ENCODE measurements at places on chromosomes 4 and X.

- DNase-seq, result no peak
Measured at GRCh38 chr4:18850867-18851266, 829.3 kb upstream of the LCORL start.

GRCh38 chr4:112057470-112057869, 87.8 kb upstream of the FAM241A start:
- no peak for DNase-seq

DNA sequence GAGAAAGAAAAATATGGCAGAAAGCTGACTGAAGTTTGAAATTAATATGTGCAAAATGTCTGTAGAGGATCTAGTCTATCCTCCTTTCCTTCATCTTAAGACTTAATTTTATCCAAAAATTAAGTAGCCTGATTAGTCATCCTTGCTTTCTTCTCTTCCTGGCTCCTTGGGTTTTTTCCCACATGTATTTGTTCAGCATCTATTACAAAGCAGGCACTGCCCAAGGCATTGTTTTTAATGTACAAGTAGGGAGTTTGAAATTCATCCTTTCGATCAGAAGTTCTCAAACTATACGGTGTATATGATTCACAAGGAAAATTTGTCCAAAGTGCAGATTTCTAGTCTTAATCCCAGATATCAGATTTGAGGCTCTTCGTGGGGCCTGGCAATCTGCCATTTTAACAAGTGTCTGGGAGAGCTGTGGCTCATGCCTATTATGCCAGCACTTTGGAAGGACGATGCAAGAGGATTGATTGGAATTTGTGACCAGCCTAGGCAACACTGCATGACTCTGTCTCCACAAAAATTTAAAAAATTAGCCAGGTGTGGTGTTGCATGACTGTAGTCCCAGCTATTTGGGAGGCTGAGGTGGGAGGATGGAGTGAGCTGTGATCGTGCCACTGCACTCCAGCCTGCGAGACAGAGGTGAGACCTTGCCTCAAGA, 19.4 kb upstream of the YTHDC1 start:
- no peak for DNase-seq

DNA sequence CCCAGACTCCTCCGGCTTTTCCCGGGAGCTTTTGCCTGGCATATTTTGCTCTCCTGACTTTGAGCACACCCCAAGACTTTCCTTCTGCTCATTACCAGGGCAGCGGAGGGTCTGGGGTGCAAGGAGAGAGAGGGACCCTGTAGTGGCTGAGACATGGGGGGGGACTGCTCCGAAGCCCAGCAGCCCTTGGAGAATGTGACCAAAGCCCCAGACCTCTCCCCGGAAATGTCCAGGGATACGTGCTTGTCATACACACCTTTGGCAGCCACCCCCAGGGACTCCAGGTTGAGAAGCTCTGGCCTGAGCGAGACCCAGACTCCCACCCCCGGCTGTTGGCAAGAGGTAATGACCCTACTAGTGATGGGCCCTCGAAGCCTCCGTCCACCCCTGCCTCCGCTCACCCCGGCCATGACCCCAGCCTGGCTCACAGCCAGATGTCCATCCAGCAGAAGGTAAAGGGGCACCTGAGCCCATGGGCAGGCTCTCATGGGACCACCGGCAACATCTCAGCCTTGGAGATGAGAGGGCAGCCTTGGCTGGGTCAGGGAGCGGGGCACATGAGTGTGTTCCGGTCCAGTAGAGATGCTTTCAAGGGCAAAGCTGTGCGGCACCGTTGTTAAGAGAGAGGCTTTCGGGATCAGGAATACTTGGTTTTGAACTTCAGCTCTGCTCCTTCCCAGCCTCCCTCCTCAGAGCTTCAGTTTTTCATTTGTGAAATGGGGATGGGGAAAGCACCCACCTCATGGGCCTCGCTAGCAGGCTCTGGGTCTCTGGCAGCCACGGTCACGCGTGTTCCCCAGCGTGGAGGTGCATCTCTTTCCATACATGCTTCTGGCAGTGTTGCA, 2.0 kb downstream of the PSAPL1 start:
- no peak for DNase-seq

- DNase-seq, result no peak
Measured at GRCh38 chrX:152912106-152912505, 14.2 kb downstream of the ZNF185 start.

- no peak for DNase-seq
Measured at GRCh38 chr4:188430384-188430783, 291.1 kb downstream of the TRIML1 start.

GRCh38 chr4:108425988-108426387, 194.4 kb upstream of the RPL34 start:
- no peak for DNase-seq

DNA sequence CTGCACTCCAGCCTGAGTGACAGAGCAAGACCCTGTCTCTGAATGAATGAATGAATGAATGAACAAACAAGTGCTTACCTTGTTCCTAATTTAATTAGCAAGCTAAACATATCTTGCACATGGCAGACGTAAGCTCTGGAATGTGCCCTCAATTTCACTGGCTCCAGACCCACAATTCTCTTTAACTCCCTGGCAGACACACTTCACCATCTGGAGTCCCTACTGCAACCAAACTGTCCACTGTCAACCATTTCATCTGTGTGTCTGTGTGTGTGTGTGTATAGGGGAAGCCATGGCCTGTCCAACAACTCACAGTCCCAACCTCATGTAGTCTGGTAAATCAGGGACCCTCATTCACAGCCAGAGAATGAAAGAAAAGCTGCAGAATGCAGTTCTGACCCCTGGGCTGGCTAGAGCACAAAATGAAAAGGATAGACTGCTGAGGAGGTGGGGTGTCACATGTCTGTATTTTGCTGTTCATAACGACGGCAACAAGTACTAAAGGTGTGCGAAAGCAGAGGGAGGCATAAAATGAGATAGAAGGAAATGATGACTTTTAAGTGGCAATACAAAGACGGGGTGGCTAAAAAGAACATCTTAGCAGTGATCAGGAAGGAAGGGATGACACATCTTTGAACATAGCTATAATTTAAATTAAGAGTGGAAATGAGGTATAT, 114.1 kb downstream of the TSPAN5 start:
- no peak for DNase-seq

DNA sequence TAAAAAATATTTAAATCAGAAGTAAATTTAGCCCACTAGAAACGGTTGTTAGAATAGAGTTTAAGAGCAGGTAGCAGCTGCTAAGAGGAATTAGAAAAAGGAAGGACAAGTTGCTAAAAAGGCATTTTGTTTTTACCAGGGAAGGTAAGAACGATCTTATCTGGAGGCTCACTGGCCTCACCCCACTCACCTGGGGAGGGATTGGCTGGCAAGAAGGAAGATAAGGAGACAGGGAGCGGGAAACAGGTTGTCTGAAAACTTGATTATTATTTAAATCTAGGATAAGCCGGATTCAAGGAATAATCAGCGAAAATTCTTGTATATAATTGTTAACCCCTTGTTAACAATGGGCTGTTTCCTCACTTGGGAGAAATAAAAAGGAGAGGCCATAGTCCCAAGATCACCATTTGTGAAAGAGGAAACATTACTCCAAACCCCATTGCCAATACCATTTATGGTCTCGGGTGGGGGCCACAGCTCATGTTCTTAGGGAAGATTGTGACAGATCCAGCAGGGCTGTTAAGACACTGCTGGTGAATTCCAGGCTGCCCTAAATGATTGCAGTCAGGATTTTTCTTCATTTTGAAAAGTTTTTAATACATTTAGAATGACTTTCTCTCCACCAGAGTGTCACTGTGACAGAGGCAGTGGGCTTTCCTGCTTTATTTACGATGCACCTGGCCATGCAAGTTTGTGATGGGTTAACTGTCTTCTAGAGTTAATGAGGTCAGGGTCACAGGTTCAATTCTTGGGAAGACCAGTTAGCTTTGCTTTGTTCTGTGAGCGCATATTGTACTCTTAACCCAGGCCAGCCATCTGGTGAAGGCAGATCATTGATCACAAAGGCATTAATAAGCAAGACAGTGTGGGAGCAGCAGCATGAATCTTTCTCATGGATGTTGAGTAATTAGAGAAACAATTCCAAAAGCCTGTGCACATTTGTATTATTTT, 106.6 kb downstream of the CEP135 start:
- no peak for DNase-seq

- no peak for DNase-seq
Measured at GRCh38 chr4:41394481-41394894, 137.8 kb downstream of the UCHL1 start.

DNA sequence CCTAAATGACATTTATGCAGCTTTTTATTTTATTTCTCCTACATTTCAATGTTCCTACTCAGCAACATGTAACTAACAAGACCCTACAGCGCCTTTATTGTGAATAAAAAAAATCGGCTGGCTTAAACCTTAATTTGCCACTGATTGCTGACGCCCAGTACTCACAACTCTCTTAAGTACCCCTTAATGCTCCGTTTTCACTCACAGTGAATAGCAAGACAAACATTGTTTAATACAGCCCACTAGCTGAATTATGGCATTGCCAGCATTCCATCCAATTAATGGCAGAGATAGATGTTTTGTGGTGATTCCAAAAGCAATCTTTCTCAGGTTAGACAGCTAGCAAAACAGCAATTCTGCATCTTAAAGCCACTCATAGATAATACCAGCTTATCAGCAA, 61.1 kb downstream of the PPARGC1A start:
- DNase-seq, result no peak

DNA sequence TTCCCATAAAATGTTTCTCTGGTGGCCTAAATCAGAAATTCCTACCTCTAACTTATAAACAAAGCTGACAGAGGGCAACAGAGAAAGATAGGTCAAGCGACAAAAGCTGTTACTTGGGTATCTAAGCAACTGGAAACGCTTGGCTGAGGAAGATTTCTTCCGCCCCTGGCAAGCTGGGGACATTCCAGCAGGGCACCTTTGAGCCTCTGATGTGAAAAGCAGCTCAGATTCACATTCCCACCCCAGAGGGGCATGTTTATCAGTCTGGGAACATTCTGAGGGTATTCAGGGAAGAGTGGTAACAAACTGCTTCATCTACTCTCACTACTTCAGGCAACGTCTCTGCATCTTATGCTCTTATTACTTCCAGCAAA, 3.5 kb upstream of the CDS1 start:
- DNase-seq, result no peak

- no peak for DNase-seq
Measured at GRCh38 chr4:78149751-78150542, 92.8 kb downstream of the FRAS1 start.

DNA sequence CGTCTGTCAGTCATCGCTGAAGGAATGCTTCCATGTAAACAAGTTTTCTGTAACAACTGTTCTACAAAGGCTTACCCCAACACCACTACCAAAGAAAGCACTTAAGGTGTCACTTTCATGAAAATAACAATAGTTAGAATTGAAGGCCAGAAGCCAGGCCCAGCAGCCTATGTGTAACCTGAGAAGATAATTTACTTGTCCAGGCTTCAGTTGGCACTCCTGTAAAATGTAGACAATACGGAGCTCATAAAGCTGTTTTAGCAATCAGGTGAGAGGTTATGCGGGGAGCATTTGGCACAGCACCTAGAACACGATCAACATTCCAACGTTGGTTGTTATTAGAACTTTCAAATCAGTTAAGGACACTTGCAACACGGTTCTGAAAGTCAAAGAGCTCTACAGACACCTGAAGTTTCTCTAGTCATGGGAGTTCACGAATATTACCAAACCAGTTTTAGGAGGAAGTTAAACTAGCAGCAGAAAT, 15.7 kb downstream of the ADGRA3 start:
- peak; percentile 21 for DNase-seq

- DNase-seq, result no peak
Measured at GRCh38 chr4:143302536-143302935, 34.1 kb upstream of the GAB1 start.

GRCh38 chr4:41935652-41936021, 408 bp downstream of the TMEM33 start:
- DNase-seq, result no peak

- DNase-seq, result no peak
Measured at GRCh38 chrX:152997337-152997736, 3.4 kb upstream of the PNMA5 start.

DNA sequence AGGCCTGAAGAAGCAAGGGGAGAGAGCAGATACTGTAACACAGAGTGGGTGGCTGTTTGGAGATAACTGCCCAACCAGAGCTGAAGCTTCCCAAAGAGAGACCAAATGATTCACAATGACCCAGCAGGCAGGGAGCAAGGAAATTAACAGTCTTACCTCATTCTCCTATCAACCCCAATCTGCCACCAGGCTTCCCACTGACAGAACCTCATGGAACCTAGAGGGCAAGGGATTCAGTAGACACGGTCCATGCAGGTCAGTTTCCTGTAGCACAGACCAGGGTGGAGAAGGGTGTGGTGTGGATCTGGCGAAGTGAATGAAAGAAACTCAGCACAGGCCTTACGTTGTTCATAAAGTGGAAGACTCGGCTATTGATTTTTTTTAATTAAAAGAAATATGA, 60.7 kb upstream of the ALB start:
- no peak for DNase-seq

GRCh38 chr4:152682143-152682941, 2.5 kb upstream of the TMEM154 start:
- no peak for DNase-seq

DNA sequence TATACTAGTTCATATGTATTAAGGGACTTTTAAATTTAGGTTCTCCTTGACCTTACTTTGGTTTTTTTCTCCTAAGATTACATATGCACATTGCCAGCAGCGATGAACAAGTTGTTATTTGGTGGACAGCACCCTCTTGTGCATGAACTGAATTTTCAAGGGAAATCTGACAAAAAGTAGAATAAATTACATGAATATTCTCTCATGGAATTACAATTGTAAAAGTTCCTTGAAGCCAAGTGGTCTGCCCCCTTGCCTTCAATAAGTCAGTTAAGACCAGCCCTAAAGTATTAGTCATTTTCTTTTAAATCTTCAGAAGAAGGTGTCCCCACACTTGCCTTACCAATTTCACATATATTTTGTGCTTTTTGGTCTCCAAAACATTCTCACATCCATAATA, 30.7 kb upstream of the SMARCA5 start:
- no peak for DNase-seq

DNA sequence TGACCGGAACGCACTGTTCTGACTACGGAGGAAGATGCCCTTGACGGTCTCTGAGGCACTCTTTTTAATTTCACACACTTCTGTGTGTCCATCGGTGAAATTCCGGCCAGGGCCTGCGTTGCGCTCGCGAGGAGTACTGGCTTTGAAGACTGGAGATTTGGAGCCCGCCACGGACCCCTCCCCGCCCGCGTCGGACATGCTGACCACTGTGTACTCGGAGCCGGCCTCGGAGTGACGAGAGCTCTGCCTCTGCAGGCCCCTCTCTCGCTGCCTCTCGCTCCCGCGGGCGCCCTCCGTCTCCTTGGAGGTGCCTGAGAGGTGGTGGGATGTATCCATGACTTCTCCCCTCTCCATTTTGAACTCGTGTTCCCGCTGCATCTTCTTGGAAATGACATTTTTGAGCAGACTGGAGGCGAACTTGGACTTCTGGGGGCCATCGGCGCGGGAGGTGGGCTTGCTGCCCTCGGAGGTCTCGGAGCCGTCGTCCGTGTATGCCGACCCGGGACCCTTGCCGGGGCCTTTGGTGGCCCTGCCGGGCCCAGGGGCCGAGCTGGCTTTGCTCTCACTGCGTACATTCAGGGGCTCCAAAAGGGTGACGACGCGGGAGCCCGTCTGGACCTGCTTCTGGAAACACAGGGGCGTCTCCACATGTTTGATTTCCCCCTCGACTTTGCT, 5.7 kb downstream of the C4orf54 start:
- DNase-seq, result no peak

GRCh38 chrX:42739258-42739657, 38.7 kb downstream of the PPP1R2C start:
- DNase-seq, result no peak
